Uterine smooth muscle cell (primary cell): ENCODE measurements at places on chromosomes 2 and 18. TPM values are rescaled to one million over a fixed set of nuclear protein-coding genes. Genes with fewer than 3 reads are reported as not detected.

ANKRD62 gene
- total RNA-seq, result not detected in 2 replicates

ZNF892 gene
- 4.5 and 6.6 TPM in 2 replicates for total RNA-seq

DNMT3A gene
- total RNA-seq, result 12.1 and 14.1 TPM in 2 replicates

GRB14 gene
- 0.89 and 1.00 TPM in 2 replicates for total RNA-seq

ITGA4 gene
- total RNA-seq, result 83.0 and 103 TPM in 2 replicates

DSG1 gene
- not detected in 2 replicates for total RNA-seq

LAMA3 gene
- 5.1 and 30.5 TPM in 2 replicates for total RNA-seq

SERPINB11 gene
- not detected in 2 replicates for total RNA-seq

C2orf69 gene
- 13.4 and 21.8 TPM in 2 replicates for total RNA-seq

CYS1 gene
- 0.33 and 1.5 TPM in 2 replicates for total RNA-seq

ERFE gene
- 2.1 and 3.1 TPM in 2 replicates for total RNA-seq

LYPD6B gene
- total RNA-seq, result not detected in 2 replicates

SMAD2 gene
- total RNA-seq, result 107 and 112 TPM in 2 replicates

NFATC1 gene
- 1.7 and 2.1 TPM in 2 replicates for total RNA-seq

DTNA gene
- 12.5 and 17.2 TPM in 2 replicates for total RNA-seq

MARCO gene
- not detected in 2 replicates for total RNA-seq

CHST9 gene
- total RNA-seq, result under 0.01 TPM in 1 of 2 replicates, not detected in the other

COL4A4 gene
- total RNA-seq, result 0.75 and 2.7 TPM in 2 replicates

NYAP2 gene
- total RNA-seq, result not detected in 2 replicates

PROKR1 gene
- not detected in 2 replicates for total RNA-seq

FOXI3 gene
- not detected in 2 replicates for total RNA-seq

ABCG8 gene
- total RNA-seq, result not detected in 2 replicates

MTCL1 gene
- total RNA-seq, result 18.8 and 37.2 TPM in 2 replicates

RAX gene
- total RNA-seq, result not detected in 2 replicates

SLC16A14 gene
- total RNA-seq, result 2.2 and 3.5 TPM in 2 replicates

ACMSD gene
- not detected in 2 replicates for total RNA-seq

SIX3 gene
- under 0.01 TPM in 1 of 2 replicates, not detected in the other for total RNA-seq

ALPI gene
- total RNA-seq, result not detected in 2 replicates

RBBP8 gene
- total RNA-seq, result 37.2 and 40.5 TPM in 2 replicates

OSR1 gene
- 3.9 and 5.3 TPM in 2 replicates for total RNA-seq

TRABD2A gene
- total RNA-seq, result 2.5 and 4.8 TPM in 2 replicates

C1GALT1C1L gene
- 0.50 and 2.0 TPM in 2 replicates for total RNA-seq

NPPC gene
- total RNA-seq, result 1.3 TPM in 1 of 2 replicates, not detected in the other

MRO gene
- 0.12 TPM in 1 of 2 replicates, not detected in the other for total RNA-seq

CDK15 gene
- 3.1 and 3.4 TPM in 2 replicates for total RNA-seq

LCT gene
- total RNA-seq, result under 0.01 TPM in 2 replicates

EN1 gene
- total RNA-seq, result under 0.01 TPM in 1 of 2 replicates, not detected in the other

TMEFF2 gene
- total RNA-seq, result 0.22 TPM in 1 of 2 replicates, not detected in the other

CD8A gene
- total RNA-seq, result not detected in 2 replicates

LRRC30 gene
- total RNA-seq, result not detected in 2 replicates

SERPINB12 gene
- total RNA-seq, result not detected in 2 replicates
